ENCODE measurements at places on chromosomes 7 and 10. TPM values are rescaled to one million over a fixed set of nuclear protein-coding genes. Genes with fewer than 3 reads are reported as not detected.

- no peak for DNase-seq
Observed at GRCh38 chr7:37510043-37510634, 61.5 kb upstream of the ELMO1 start.

LRRC18 gene
- total RNA-seq: not detected

SPOCK2 gene
- total RNA-seq: not detected

MMRN2 gene
- 0.56 TPM for total RNA-seq

DNA sequence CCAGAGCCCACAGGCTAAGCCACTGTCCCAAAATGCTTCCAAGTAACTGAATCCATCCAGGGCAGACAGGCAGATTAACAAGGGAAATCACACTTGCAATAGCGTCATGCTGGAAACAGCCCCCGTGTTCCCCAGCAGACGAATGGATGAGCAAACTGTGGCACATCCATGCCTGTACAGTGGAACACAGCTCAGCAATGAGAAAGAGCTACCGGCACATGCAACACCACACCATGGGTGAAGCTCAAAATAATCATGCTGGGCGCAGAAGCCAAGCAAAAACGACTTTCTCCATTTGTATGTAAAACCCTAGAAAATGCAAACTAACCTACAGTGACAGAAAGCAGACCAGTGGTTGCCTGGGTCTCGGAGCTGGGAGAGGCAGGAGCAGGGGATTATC, 153.1 kb downstream of the SLIT1 start:
- no peak for DNase-seq

DNA sequence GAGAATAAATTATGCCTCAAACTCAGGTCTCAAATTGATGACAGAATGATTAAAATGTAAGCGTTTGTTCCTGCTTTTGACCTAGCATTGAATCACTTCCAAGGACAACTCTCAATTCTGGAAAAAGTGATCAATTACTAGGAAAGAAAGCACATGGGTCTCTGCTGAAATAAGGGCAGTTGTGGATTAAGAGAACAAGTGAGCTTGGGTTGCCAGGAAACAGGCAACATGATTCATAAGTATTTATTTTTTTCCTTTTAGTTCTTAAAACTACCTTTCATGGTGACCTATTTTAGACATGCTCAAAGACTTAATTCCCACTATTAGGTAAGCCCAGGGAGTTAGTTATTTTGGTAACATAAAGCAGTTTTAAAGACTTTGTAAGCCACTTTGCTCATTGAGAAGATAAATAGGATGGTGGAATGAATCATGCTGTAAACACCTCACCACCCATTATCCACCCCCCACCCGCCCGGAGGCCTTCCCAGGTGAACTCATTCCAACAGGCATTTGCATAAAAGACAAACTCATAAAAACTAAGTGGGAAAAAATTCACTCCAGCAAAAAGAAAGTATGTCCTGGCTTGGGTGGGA, 728.3 kb downstream of the SORCS1 start:
- peak; percentile 26 for DNase-seq

- DNase-seq: no peak
Observed at GRCh38 chr10:105834261-105835059, 1193.4 kb downstream of the SORCS3 start.

DNA sequence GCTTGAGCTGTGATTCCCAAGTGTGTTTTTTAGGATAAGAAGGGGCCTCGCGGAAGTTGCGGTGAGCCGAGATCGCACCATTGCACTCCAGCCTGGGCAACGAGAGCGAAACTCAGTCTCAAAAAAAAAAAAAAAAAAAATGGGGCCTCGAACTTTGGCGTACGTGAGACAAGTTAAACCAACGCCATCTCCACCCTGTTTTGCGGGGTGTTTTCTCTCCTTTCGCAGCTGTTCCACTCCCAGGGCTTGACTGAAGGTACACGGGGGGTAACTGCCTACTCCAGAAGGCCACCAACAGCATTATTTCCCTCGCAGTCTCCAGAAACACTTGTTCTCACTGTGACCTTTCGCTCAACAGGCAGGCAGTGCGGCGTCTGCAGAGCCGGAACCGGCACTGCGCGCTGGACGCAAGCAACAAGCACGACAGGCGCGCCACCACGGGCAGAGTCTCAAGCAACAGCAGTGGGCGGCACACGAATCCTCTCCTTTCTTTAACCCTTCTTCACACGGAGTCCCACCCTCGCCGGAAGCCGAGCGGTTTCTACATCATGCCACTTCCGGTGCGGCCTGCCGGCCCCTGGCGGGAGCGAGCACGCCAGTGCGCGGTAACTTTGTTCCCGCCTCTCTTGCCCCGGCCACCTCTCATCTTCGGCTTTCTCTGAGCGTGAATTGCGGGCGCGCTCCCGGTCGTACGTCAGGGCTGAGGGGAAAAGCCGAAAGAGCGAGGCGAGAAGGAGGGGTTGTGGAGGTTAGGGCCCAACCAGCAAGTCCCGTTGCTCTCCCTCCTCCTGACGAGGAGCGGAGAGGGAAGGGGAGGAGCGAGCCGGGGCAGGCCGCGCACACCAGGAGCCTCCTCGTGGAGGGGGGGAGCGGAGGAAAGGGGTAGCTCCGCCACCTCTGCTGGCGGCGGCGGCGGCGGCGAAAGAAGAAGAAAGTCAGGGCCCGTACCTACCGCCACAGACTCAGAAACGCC, 814 bp upstream of the CDK13 start:
- peak; percentile 100 for DNase-seq

GRCh38 chr7:101537205-101537604, 91.9 kb downstream of the MYL10 start:
- peak; percentile 31 for DNase-seq

GRCh38 chr7:107778283-107778682, 24.7 kb downstream of the SLC26A3 start:
- no peak for DNase-seq

Data from IMR-90 (cell line).